ENCODE measurements at places on chromosomes 2 and 18.

GRCh38 chr2:240394549-240394948, 40.9 kb upstream of the GPC1 start:
- DNase-seq: no peak

DNA sequence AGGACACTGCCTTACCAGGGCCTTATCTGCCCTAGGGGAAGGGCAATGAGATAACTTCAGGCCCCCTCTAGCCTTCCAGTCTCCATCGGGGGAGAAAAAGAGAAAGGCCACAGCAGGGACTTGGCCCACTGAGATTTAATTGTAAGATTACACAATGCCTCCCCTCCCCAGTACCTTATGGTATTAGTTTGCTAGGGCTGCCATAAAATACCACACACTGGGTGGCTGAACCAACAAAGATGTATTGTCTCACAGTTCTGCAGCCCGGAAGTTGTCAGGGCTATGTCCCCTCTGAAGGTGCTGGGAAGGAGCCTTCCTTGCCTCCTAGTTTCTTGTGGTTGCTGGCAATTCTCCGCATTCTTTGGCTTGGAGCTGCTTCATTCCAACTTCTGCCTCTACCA, 34.8 kb upstream of the SPATA3 start:
- DNase-seq: no peak

GRCh38 chr2:70715071-70715985, 52.7 kb downstream of the ADD2 start:
- DNase-seq: no peak

- DNase-seq: no peak
Observed at GRCh38 chr2:44242904-44243303, 32.4 kb upstream of the SLC3A1 start.

DNA sequence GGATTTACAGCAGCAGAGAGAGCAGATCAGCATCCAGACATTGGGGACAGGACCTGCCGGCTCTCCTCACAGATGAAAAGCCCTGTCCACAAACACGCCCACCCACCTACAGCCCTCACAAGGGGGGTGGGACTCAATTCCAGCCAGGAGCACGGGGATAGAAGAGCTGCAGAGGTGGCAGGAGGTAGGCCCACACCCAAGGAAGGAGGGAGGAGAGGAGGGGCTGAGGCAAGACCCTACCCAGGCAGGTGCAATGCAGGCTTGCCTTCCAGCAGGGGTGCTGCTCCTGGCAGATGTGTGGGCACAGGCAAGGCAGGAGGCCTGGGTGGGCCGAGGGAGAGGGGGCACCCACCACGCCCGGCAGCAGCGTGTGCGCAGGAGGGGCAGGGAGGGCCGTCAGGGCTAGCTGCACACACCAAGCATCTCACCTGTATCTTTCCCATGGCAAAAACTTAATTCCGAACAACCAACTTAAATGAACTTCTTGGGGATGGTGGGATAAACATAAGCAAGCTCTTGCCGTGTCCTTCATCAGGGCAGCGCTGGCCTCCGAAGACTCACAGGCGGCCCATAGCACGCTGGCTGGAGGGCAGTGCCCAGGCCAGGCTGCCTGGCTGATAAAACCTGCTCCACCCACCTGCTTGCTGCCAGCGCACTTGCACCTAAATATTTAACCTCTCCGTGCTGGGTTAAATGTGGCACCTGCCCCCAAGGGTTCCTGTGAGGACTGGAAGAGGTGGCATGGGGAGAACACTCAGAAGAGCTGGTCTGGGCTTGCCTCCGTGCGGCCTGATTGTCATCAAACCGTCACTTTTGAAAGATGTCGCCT, 219.5 kb downstream of the HDAC4 start:
- DNase-seq: no peak

DNA sequence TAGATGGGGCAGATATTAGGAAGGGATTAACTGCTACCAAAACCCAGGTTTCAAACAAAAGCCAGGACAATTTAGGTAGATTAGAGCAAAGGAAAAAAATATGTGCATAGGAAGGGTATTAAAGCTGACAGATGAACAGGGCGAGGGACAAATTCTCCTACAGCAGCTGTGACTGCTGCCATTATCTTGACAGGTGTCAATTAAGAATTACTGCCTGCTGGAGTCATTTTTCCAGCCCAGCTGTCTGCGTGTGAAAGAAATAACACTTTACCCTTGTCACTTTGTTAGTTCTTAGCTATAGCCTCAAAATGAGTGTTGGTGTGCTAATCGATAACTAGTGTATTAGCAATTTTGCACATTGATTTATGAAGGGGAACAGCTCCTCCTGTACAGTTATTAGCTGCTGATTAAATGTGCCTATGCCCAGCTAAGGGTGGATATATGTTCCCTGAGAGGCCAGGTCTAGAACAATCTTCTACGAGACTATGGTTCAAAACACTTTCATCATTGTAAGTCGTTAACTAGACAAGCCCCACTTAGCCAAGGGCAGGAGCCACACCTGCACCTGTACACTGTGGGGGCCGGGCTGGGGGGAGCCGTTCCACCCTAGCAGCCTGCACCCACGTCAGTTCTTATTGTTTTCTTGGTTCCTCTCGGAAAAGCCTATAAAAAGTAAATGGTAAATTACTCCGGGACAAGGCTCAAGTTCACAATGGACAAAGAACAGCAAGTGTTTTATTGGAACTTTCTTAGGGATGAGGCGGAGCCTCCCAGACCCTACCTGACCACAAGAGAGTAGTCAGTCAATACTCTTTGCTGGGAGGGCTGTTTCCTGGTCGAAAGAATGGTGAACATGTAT, 7.7 kb downstream of the TSHZ1 start:
- no peak for DNase-seq

- no peak for DNase-seq
Observed at GRCh38 chr2:150107170-150107569, 380.3 kb downstream of the RND3 start.

- DNase-seq: no peak
Observed at GRCh38 chr2:109029490-109030201, 40.6 kb upstream of the EDAR start.

GRCh38 chr18:75341267-75341666, 86.2 kb downstream of the SMIM21 start:
- no peak for DNase-seq

GRCh38 chr2:100222844-100223243, 80.5 kb upstream of the AFF3 start:
- DNase-seq: no peak

GRCh38 chr18:22174341-22175145, 5.2 kb downstream of the GATA6 start:
- no peak for DNase-seq

- peak; percentile 20 for DNase-seq
Observed at GRCh38 chr2:222038067-222038802, 260.6 kb downstream of the PAX3 start.

DNA sequence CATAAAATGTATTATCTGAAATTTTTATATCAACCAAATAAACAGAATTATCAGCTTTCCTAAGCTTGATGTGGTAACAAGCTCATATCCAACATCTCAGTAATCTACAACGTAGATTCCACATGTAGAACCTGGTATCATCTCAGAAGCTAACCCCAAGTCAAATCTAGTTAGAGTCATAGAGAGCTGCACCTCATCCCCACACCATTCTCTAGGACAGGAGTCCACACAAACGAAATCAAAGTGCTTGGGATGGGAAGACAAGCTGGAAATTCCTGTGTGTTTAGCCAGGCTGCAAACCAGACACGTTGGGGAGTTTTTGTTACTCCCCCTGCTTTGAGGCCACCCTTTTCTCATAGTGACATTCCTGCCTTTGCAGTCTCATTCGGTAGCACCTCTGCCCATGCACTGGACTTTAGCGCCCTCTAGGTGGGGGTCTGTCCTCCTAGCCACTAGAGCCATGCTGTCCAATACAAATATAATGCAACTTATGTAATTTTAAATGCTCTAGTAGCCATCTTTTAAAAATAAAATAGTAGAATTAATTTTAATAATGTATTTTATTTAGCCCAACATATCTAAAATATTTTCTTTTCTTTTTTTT, 28.1 kb upstream of the SATB2 start:
- DNase-seq: peak; percentile 54

- no peak for DNase-seq
Observed at GRCh38 chr2:28463893-28464292, 32.0 kb upstream of the PLB1 start.

DNA sequence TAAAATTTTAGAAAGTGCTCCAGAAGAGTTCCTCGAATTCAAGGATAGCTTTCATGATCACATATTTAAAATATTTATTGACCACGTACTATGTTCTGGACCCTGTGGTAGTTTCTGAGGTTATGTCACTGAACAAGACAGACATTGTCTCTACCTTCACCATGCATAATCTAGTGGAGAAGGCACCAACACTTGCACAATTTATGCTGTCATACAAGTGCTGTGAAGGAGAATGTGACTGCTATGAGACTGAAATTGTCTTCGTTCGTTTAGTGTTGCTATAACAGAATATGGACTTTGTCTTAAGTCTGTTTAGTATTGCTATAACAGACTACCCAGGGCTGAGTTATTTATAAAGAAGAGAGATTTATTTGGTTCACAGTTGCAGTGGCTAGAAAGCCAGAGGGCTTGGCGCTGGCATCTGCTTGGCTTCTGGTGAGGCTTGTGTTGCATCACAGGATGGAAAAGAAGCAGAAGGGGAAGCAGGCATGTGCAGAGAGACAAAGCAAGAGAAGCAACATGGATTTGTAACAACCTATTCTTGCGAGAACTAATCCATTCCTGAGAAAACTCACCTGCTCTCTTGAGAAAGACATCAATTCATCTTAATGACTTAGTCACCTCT, 50.0 kb upstream of the RFX8 start:
- DNase-seq: no peak

GRCh38 chr18:70994116-70994515, 705.3 kb downstream of the SOCS6 start:
- DNase-seq: no peak

DNA sequence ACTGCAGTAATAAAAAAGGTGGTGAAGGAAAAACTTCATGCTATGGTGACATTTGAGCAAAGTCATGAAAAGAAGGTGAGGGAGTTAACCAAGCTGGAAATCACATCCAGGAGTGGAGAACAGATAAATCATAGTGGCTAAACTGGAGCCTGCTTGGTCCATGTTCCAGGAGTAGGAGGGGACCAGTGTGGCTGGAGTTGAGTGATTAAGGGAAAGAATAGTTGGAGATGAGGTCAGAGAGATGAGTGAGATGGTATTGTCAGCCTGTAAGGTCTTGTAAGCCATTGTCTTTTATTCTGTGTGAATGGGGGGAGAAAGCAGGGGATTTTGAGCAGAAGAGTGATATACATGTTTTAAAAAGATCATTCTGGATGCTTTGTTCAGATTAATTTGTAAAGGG, 52.3 kb downstream of the NABP1 start:
- DNase-seq: no peak

- DNase-seq: no peak
Observed at GRCh38 chr2:205475416-205475768, 206.9 kb upstream of the NRP2 start.

DNA sequence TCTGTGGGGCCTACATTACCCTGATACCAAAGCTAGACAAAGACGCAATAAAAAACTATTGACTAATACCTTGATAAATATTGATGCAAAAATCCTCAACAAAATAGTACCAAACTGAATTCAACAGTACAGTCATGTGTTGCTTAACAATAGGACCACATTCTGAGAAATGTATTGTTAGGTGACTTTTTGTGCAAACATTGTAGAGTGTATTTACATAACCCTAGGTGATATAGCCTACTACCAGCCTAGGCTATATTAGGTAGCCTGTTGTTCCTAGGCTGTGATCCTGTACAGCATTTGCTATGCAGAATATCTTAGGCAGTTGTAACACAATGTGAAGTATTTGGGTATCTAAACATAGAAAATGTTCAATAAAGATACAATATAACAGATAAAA, 36.7 kb downstream of the CCDC138 start:
- DNase-seq: no peak

DNA sequence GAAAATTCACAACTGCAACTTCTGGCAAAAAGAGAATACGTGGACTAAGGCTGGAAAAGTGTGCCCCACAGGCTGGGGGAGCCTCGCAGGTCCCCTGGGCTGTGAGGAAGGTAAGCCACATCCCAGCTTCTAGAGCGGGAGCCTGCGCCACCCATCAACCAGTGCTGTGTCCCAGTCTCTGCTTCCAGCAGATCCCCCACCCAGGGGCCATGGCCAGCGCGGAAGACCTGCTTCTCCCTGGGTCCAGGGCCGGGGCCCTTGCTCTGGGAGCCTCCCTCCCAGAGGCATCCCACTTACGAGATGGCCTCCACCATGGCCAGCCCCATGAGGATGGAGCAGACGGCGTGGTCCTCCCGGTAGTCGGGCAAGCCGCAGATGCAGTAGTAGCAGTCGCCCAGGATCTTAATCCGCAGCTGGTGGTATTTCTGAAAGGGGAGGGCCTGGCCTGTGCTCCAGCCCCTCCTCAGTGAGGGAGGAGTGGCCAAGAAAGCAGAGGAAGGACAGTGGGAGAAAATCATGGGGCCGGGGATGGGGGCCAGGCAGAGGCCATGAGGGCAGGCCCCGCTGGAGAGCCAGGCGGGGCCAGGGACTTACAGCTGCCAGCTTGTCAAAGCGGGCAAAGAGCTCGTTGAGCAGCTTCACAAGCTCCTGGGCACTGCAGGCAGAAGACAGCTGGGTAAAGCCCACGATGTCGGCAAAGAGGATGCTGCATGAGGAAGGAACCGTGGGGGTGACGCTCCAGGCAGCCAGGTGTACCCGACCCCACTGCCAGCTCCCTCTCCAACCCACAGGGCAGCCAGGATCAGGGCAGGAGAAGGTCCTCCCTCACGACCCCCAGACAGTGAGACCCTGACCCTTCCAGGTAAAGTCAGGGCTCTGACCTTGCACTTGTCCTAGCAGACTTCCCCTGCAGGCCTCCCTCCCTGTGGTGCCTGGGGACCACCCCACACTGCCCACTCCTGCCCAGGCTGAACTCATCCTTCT, 48.0 kb downstream of the CENPO start:
- no peak for DNase-seq

DNA sequence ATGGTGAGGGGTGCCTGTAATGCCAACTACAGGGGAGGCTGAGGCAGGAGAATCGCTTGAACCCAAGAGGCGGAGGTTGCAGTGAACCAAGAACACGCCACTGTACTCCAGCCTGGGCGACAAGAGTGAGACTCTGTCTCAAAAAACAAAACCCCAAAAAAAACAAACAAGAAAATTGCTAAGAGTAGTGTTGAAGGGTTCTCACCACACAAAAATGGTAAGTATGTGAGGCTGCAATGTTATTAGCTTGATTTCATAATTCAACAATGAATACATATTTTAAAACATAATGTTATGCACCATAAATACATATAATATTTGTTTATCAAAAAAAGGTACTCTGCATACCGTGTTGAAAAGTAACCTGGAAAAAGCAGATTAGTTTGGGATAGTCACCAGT, 45.8 kb downstream of the PSMG2 start:
- no peak for DNase-seq

- DNase-seq: no peak
Observed at GRCh38 chr2:224646242-224646846, 61.2 kb upstream of the CUL3 start.

- DNase-seq: peak; percentile 14
Observed at GRCh38 chr2:102187496-102188150, 800 bp downstream of the IL1RL2 start.

Measured in RWPE1 (cell line).